ENCODE measurements at places on chromosomes 5 and 9.

DNA sequence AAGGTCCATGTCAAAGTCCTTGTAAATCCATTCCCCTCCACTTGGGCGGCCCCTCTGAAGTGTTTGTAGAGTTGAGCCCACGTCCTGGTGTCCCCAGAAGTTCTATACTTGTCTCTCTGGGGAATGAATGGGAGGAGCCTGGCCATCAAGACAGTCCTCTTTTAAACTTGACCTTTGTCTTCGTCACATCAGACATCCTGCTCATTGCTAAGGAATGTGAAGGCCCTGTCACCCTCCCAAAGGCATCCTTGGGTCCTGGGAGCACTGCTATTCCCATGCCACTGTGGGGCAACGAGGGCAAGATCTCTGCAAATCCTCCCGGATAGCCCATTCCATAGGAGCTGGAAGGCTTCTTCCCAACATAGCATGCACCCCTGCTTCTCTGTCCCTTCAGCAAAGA, 235.5 kb downstream of the SLIT3 start:
- no peak for DNase-seq

DNA sequence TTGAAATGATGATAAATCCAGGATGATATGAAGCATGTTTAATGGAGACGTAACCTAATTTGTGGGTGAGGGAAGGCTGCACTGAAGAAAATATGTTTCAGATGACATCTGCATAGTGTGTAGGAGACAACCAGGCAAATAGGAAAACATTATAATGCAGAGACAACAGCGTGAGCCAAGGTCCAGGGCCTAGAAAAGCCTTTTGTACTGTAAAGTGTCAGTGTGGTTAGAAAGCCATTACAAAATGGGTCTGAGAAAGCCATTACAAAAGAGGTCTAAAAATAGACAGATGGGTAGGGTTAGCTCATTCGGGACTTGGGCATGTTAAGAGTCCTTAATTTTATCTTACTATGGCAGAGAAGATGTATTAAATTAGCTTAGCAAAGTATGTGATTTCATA, 14.9 kb upstream of the GABRG2 start:
- no peak for DNase-seq

DNA sequence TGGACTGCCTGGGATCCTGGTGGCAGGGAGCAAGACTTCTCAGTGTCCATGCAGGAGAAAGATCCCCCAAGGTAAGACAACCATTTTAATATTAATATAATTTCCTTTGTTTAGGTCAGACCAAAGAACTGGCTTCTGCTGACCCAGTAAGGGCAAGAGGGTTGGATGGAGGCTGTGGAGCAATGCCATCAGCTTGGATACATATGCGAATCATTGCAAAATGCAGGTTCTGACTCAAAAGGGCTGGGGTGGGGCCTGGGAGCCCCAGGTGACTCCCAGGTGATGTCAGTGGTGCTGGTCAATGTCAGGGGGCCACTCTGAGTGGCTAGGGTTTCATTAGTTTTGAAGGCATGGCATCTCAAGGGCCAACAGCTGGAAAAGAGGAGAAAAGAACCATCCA, 88.9 kb upstream of the PANK3 start:
- DNase-seq: no peak

- DNase-seq: no peak
Observed at GRCh38 chr5:10301842-10302610, 5.7 kb downstream of the CMBL start.

GRCh38 chr5:107365320-107366109, 305.2 kb downstream of the EFNA5 start:
- DNase-seq: peak; percentile 95

DNA sequence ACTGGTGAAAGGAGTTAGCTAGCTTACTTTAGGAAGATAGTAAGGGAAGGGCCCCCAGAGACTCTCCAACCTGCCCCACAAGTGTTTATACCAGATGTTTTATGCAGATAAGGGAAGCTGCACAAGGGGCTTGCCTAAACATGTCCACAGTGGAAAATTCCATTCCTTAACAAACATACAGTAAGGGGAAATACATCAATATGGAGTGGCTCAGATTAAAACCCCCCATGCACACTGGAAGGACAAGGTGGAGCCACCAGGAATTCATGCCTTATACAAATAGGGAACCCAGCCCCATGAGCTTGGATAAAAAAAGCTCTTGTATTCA, 106.3 kb upstream of the GPBP1 start:
- no peak for DNase-seq

DNA sequence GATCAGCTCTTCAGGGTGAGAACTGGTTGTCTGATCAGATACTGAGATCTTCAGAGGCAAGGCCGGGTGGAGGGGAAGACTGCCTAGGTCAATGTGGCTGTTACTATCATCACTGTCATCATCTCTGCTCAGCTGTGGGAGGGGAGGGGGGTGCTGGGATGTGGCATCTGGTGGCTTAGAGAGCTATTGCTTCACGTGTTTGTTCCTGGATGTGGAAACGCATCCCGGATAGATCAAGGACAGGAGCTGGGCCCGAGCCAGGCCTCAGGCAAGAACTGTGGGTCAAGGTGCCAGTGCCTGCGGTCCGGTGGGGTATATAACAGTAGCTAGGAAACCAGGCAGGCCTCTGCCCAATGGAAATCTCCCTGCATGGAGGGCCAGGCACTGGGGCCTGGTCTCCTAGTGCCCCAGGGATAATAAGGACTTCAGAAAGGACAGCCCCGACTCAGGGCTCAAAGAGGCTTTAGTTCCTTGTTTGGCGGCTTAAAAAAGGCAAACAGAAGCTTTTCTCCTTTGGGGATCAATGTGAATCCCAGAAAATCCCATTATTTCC, 30.3 kb upstream of the TIFAB start:
- DNase-seq: no peak

DNA sequence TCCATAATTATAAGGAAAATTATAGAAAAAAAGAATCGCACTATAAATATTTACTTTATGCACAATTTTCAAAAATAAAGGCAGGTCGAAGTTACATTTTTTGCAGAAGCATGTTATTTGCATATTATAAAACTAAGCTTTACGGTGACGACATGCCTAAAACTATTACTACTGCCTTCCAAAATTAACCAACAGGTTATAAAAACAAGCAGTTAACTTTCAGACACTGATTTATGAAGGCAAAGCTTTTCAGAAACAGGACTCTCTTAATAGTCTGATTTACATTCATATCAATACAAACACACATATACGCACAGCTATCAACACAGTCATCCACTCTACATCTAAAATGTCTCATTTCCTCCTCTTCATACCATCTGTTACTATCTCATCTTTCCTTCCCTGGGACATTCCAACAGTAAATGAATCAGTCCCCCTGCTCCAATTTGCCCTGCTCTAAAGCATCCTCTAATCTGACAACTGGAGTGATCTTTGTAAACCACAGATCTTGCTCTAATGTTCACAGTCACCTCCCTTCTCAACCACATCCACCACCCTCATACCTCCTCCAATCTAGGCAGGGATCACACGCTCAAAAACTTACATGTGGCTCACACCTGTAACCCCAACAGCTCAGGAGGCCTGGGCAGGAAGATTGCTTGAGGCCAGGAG, 21.6 kb downstream of the FBXW11 start:
- no peak for DNase-seq

GRCh38 chr9:134135343-134136117, at the start of gene WDR5:
TSS of gene WDR5 (plus strand) at chr9:134136082. CDS start at chr9:134139878, 3,796 bp downstream.
- DNase-seq: peak; percentile 87

- no peak for DNase-seq
Observed at GRCh38 chr9:89518466-89519365, 20.8 kb upstream of the SEMA4D start.

DNA sequence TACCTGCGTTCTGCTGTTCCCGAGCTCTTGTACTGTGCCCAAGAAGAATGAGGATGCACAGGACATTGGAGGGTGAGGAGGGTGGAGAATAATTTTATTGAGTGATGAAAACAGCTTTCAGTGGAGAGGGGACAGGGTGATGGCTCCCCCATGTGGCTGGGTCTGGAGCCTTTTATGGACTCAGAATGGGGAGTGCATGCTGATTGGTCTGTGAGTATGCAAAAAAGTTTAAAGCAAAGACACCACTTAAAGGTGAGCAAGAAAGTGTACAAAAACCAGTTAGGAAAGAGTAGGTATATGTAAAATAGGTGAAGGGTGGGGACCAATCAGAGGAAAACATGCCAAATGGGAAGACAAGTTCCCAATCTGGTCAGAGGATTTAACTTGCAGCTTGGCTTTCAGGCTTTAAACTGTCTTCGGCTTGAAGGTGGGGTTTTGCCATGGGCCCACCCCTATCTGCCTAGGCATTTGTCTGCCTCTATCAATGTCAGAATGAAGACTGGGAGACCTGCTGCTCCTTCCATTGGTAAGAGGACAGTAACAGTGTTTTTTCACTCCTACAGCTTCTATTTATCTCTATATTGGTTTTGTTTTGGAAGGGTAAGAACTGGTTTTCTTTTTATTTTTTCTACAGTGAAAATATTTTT, 118.0 kb upstream of the RAI14 start:
- no peak for DNase-seq

GRCh38 chr5:113024076-113024697, 47.6 kb downstream of the DCP2 start:
- no peak for DNase-seq

DNA sequence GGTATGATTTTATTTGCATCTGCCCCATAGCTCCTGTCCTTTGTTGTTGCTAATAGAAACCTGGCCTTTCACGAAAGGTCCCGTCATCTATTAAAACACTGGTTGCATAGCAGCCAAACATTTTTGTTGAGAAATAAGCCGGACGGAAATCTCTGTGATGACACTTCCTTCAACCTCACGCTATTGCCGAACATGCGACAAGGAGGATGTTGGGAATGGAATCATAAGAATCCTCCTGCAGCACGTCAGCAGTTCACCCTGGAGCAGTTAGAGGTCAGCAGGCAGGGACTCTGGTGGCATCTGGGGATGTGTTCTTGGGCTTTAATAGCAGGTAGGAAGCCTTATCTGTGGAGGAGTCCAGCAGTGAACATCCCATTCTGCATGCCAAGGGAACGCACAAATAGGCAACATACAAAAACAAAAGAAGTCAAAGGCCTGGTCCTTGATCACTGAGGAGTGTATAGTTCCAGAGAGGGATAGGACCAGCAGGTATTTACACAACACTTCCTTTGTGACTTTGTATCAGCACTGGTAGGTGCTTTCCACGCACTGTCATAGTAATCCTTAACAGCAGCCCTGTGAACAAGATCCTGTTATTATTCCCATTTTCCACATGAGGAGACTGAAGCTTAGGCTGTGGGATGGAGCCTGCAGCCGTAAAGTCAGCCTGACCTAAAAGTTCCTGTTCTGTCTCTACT, 33.4 kb downstream of the ARHGAP26 start:
- DNase-seq: peak; percentile 96

DNA sequence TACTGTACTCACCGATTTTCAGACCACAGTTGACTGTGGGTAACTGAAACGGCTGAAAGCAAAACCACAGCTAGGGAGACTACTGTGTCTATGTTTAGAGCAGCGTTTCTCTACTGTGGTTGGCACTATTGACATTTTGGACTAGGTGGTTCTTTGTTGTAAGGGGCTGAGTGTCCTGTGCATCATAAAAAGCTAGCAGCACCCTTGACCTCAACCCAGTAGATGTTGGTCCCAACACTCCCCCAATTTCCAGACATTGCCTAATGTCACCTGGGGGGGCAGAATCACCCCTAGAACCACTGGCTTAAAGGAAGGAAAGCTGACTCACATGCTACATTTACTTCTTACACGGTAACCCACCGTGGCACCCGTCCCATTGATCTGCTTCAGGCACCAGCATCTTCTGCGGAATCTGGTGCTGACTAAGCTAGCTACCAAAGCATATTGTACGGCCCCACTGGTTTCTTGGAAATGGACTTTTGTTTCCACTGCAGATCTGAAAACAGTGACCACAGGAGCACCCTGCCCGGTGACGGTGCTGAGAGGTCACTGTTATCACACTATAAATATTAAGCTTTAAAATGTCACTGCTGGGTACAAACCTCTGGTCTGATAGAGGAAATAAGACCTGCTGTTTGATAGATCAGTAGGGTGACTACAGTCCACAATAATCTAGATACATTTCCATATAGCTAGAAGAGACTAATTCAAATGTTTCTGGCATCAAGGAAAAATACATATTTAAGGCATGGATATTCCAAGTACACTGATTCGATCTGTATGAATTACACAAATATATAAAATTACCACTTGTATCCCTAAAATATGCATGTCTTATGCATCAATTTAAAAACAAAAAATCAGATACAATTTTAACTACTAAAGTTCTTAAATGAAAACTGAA, 151.4 kb downstream of the HSD17B3 start:
- DNase-seq: peak; percentile 28

DNA sequence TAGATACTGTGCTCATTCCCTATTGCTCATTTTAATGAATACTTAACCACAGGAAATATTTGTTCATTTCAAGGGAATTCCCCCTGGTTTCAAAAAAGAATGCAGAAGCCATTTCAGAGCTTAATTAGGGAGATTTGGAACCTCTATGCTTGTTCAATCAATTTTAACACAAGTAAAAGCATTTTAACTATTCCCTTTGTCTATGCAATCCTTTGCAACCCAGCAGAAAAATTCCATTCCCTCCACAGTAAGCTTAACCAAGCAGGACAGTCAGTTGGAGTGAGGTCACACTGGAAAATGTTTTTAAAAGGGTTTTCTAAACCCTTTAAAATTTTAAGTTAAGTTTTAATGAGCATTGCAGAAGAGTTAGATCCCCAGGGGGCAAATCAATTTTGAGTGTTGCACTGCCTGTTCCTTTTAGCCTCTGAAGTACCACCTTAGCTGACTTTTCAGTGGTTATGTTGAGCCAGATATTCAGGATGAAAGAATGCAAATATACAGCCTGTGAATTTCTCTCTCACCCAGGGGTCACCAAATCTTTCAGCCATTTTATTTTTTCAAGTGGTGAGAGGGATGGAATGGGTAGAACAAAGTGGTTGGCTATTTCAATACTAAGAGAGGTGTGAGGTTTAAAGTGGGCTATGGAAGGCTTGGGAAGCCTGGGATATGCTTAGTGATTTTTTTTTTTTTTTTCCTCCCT, 356.2 kb upstream of the NUDT12 start:
- DNase-seq: no peak

GRCh38 chr9:16134351-16134750, 581.5 kb downstream of the CCDC171 start:
- DNase-seq: no peak

GRCh38 chr5:101455851-101456250, 552.8 kb upstream of the ST8SIA4 start:
- DNase-seq: no peak

DNA sequence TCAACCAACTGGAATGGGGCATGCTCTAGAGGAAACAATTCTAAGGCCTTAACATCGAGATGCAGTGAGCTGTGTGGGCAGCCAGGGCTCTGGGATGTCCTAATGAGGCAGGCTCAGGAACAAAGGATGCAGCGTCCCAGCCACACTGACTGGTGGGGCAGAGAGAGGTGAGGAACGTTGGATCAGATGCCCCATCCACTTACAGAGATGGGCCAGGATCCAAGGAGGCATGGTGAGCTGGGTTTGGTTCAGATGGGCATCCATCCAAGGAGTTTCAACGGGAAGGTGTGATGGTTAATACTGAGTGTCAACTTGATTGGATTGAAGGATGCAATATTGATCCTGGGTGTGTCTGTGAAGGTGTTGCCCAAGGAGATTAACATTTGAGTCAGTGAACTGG, 15.5 kb upstream of the MARCHF6 start:
- no peak for DNase-seq

Data from CD14-positive monocyte (primary cell).